ENCODE measurements at places on chromosomes 6 and 20.

- DNase-seq: no peak
Measured at GRCh38 chr6:28349344-28349891, 329 bp upstream of the ZKSCAN3 start.

GRCh38 chr20:51510936-51511605 is 31.4 kb downstream of the NFATC2 start:
- DNase-seq: no peak

DNA sequence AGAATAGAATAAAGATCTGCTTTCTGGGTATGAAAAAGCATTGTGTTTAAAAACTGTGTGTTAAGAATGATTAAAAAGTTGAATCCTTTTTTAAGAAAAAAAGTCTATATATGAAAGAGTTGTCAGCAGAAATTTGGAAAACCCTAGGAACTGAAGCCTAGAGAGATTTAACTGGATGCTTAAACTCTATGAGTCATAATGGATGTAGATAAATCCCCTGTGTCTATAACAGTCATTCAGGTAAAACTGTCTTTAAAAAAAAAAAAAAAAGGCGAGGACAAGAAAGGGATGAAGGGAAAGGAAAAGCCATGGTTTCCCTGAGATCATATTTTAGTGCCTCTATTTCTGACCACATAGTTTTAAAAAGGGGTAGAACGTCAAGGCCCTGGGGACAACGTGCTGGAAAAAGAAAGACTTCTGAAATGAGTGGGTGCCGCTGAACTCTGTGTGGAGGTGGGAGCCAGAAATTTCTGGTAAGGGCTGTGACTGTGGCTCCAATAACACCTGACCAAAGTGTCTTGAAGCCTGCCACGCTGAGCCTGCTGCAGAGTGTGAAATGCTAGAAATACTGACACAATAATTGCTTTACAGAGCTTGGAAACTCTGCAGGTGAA is 302.6 kb upstream of the ARID1B start:
- no peak for DNase-seq

GRCh38 chr6:2147766-2148448 is 97.5 kb downstream of the GMDS start:
- no peak for DNase-seq

DNA sequence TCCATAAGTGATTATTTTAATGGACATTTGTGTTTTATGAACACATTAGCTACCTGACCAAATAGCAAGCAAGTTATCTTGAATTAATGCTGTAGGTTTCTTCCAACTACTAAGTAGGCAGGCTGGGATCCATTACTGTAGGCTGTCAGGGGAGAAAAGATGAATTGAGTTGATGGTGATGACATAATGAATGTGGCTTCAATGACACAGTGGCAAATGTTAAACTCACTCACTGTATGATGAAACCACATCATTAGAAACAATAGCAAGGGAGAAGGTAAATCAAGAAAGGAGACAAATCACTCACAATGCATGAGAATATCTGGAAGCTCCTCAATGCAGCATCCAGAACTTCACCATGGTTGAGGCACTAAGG is 529.7 kb upstream of the CITED2 start:
- DNase-seq: no peak

DNA sequence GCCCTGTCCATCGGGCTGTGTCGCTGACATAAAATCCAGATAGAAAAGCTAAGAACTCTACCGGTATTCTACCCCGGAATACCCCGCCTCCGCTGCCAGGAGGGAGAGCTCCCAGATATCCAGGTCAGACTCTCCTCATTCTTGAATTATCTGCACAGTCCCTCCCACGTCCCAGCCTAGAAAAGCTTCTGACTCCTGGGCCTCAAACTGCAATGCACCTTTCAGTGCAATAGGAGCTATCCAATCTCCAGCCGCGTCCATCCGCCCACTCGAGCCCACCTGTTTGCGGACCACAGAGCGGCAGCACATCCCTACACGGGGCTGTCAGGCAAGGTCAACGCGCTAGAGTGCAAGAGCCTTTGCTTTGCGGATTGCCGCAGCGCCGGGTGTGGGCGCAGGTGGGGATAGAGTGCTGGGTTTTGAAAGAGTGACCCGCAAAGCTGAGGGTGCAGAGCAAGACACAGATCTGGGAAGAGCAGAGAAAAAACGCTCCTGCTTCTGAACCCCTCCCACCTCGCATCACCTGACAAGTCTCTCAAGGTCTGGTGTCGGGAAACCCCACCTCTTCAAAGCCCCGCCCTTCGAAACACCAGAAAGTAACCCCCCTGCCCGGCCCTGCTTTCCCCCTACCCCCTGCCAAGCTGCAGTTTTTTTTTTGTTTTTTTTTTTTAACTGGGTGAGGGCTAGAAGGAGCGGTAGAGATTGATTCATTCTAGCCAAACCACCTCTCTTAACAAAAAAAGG is 1.3 kb downstream of the TAPBP start:
- DNase-seq: peak; percentile 91

GRCh38 chr6:33164176-33164575 is 28.1 kb downstream of the COL11A2 start:
- DNase-seq: no peak

GRCh38 chr6:107539849-107540464 is 50.0 kb downstream of the SOBP start:
- DNase-seq: peak; percentile 38

DNA sequence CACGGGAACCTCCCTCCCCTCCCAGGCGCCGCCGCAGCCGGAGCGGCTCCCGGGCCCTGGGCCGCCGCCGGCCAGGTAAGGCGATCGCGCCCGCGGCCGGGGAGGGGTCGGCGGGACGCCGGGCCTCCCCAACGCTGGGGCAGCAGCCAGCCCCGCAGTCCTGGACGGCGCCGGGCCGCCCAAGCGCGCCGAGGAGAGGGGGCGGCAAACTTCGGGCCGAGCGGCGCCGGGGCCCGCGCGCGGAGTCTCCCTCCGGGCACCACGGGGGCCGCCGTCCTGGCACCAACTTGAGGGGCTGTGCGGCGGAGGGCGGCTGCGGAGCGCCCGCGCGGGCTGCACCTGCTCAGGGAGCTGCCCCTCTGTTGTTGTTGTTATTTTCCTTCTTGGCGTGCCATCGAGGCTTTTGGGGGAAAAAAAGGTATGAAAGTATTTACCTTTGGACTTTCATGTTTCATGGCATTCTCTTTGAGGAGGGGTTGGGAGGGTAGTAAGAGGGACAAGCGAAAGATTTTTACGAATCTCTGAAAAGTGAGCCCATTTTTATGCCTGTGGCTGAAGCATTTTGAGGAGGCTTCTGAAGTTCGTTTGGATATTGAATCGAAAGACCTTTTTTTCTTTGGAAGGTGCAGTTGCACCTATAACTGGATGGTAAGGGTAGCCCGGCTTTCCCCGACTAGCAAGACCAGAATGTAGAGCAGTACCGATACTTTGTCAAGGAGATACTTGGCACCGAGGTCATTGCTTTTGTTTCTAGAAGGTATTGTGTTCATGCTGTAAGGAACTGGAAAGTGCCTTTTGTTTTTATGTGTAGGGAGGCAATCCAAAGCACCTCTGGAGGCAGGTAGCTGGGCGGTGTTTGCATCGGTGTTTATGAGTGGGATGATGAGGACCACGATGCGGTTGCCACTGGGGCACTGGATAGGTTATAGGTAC is at the start of gene RNF182:
RNF182 (plus strand) TSS at position 4 of the 933 bp plus-strand sequence. CDS start 52,168 bp downstream, outside the sequence.
- DNase-seq: peak; percentile 84

GRCh38 chr20:1907586-1907985 is 12.4 kb downstream of the SIRPA start:
- no peak for DNase-seq

- DNase-seq: no peak
Measured at GRCh38 chr6:40556881-40557280, 30.3 kb downstream of the LRFN2 start.

- DNase-seq: no peak
Measured at GRCh38 chr6:8442150-8442549, 6.8 kb upstream of the SLC35B3 start.

DNA sequence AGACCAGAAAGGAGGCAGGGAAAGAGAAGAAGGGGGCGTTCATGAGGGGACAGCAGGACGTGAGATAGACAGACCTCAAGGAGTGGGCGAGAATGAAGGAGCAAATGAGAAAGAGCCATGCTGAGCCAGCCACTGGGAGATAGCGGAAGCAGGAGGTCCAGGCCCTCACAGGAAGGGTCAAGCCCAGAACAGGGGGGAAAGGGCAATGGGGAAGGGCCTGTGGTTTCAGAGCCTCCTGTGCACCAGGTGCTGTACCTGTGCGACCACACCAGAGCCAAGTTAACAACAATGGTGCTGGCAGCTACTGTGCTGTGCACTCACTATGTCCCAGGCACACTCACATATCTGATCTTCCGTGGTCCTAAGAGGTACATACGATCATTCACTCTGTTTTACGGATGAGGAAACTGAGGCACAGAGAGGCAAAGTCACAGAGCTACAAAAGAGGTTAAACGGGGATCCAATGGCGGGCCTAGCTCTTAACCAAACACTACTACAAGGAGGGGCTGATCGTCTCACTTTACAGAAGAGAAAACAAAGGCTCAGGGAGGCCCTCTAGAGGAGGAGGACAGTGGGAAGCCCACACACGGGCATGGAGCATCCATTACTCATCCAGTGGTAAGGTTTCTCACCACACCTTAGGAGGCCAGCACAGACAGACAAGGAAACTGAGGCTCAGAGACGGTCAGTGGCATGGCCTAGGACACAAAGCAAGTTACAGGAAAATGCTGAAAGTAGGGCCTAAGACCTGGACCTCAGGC is 129.1 kb downstream of the PREX1 start:
- DNase-seq: no peak

- DNase-seq: peak; percentile 64
Measured at GRCh38 chr6:18530201-18530600, 143.1 kb downstream of the RNF144B start.

- no peak for DNase-seq
Measured at GRCh38 chr20:22728146-22728745, 143.9 kb upstream of the FOXA2 start.

DNA sequence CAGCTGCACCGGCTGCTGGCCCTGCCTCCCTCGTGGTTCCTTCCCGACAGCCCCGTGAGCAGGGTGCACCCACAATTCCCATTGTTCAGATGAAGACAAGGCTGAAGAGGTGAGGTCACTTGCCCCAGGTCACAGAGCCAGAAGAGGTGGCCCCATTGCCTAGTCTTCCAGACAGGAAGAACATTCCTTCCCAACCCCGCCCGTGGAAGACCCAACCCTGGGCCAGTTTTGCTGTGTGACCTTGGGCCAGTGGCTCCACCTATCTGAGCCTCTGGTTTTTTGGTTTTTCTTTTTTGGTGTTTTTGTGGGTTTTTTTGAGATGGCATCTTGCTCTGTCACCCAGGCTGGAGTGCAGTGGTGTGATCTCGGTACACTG is 61.7 kb downstream of the RIPOR3 start:
- no peak for DNase-seq

DNA sequence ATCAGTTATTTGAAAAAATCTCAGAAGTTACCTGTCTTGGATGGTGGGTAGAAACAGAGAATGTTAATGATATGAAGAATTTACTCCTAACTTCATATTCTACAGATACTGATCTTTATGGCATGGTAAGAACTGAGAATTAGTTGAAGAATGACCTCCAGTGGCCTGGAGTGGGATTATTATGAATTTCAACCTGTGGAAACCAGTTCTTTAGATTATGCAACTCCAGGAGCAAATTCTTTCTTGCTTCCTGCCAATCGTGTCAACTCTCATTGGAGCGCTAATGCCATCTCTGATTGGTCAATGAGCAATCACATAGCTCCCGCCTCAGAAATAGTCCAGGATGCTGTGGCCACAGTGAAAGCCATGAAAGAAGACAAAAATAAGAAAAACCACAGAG is 40.6 kb downstream of the LYRM2 start:
- peak; percentile 75 for DNase-seq

DNA sequence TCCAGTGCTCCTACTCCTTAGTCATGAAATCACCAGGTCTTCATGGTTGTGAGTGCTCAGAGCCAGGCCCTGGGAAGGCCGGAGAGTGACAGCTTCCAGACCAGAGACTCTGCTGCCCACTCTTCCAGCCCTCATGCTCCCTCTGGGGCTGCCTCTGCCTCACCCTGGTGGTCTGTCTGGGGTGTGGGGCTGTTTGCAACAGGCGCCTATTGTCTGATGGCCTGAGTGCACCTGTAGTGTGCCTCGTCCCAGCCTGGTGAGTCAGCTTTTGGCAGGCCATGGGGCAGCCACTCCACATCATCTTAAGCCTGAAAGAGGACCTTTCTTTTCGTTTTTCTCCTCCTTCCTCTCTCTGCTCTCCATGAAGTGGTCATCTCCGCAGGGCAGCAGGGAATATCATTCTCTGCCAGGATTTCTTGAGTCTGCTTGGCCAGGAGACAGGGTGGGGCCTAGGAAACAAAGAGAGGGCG is 173.8 kb downstream of the VEGFA start:
- DNase-seq: peak; percentile 17

DNA sequence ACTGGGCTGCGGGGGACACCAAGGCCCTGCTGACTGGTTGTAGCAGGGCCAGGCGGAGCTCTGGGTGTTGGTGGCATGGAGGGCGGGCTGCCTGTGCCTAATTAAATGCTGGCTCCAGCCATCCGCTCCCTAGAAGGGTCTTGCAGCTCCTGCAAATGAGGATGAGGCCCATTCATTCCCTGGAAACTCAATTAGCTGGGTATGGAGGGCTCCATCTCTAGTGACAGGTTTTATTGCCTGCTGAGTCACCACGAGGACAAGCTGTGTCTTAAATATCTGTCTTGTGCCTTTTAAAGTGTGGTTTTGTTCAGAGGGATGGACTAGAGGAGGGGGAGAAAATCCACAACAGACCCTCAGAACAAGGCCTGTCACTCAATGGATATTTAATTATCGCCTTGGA is 60.9 kb downstream of the SULF2 start:
- DNase-seq: no peak

DNA sequence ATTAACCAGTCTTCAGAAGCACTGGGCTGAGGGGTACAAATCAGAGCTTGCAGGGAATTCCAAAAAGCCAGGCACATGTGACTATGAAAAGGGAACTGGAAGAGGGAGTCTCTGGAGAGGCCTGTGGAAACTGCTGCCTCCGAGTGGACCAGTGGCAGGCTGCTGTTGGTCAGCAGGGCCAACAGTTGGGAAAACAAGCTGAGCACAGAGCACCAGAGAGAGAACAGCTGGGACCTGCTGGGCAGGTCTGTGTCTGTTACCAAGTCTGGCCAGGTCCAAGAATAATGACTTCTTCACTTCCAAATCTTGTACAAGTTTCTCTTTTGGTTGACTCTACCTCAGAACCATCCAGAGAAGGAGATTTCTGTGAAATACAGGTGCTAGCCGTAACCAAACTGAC is 81.4 kb downstream of the LIN28B start:
- DNase-seq: peak; percentile 2

- no peak for DNase-seq
Measured at GRCh38 chr6:163149279-163149848, 265.2 kb upstream of the QKI start.

- no peak for DNase-seq
Measured at GRCh38 chr20:15544742-15545141, 1028.5 kb downstream of the KIF16B start.

DNA sequence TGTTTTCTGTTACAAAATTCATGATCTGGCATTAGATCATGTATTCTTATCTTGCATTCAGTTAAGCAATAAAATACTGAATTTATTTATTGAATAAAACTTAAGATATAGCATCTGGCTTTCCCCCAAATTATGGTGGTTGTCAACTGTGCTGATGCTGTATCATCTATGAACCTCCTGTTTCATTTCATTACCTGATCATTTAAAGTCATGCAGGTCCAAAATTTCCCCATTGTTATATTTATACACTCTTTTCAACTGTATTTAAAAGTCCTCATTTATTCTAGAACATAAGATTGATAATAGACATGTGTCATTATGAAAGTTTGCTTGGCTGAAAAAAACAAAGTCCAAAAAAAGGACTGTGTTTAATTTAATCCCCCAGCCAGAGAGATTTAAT is 627.4 kb upstream of the ADGRB3 start:
- DNase-seq: no peak

Measured in DMS53 (cell line).